ENCODE measurements at places on chromosomes 6 and 20. TPM values are rescaled to one million over a fixed set of nuclear protein-coding genes. Genes with fewer than 3 reads are reported as not detected.

The LRRC73 gene
- 0.14 TPM for polyA plus RNA-seq

The TREM1 gene
- 0.37 TPM for polyA plus RNA-seq

The BPIFA3 gene
- not detected for polyA plus RNA-seq

The C6orf89 gene
- polyA plus RNA-seq = 35.1 TPM

The LPA gene
- polyA plus RNA-seq = not detected

DNA sequence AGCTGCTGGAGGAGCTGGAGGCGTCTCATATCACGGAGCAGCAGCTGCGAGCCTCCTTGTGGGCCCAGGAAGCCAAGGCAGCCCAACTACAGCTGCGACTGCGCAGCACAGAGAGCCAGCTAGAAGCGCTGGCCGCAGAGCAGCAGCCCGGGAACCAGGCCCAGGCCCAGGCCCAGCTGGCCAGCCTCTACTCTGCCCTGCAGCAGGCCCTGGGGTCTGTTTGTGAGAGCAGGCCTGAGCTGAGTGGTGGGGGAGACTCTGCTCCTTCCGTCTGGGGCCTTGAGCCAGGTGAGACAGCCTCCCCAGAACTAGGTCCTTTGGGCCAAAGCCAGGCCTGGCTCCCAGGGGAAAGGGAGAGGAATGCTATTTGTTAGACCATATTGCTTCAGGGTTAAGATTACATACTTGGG lies 31.7 kb downstream of the C20orf173 start:
- DNase-seq = peak; percentile 91

GRCh38 chr6:70370496-70370895 lies 42.8 kb upstream of the FAM135A start:
- no peak for DNase-seq

DNA sequence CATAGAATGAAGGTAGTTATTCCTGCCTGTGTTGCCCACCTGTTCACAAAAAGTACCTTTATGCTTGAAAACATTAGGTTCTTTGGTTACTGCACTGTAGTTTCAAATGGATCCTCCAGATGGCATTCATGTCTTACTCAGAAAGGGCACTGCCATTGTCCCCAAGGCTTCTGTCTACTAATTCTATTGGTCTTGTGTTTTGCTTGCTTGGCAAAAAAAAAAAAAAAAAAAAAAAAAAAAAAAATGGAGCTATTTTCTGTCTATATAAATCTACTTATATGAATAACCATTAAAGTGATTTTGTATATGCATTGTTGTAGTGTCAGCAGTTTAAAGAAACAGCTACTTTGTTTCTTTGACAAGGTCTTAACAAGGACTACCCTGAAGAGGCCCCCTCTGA lies 12.7 kb upstream of the EFHC1 start:
- no peak for DNase-seq

DNA sequence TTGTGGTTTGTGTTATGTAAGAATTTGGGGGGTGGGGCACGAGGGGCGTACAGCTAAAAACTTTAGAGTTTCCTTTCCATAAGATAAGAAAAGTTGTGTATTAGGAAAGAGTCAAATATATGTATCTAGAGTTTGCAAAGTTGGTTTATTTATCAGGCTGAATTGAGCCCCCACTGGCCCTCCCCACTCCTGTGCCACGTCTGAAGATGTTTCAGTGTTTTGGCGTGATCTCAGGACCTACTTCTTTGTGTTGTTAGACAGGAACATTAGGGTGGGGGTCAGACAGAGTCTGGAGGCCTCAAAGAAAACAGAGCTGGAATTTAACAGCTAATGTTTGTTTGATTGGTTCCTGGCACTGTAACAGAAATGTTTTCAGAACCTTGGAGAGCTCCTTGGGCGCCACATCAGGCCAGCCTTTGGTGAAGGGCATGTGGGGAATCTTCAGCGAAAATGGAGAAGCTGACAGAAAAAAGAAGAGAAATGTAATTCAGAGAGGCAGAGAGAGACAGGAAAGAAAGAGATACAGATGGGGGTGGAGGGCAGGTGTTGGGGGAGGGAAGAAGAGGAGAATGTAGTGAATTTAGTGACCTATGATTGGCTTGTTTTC lies 674 bp downstream of the NRSN1 start:
- DNase-seq = peak; percentile 70

- no peak for DNase-seq
Observed at GRCh38 chr6:150720774-150721233, 121.1 kb downstream of the PLEKHG1 start.

DNA sequence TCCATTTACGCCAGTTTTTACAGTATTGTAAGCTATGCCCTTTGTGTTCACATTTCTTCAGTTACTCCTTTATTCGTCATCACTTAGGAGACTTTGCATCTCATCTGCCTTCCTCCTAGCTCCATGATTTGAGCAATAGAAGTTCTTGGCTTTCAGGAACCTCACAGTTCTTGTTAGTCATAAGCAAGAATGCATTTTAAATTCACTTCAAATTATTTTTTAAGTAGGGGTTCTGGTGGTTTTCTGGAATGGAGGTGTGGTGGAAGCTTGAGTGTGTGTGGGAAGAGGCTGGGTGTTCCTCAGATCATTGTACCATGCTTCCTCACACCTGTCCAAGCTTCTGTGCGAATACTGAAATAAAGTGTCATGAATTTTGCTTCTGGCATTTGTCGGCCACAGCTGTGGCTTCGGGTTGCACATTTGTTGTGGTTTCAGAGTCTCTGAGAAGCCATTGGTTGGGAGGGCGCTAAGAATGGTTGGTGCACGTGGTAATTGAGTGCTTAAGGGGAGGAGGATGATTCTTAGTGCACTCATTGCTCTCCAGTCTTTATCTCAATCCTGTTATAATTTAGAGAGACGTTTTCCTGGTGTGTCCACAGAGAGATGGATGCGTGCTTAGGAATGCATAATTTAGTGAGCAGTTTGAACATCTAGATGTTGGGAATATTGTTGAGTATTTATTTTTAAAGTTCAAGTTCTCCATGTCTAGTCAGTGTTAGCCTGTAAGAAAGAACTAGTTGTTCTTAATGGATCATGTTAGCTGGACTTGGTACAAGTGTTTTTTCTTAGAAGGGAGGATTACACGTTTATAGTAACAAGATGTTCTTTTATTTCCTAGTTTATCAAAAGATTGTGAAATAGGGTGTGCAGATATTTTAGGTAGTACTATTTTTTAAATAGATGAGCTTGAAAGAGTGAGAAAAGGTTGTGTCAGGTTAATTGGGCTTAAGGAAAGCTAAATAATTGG lies 31.9 kb downstream of the FOXO3 start:
- peak; percentile 76 for DNase-seq

GRCh38 chr20:7207186-7207798 lies 439.8 kb downstream of the BMP2 start:
- DNase-seq = no peak

GRCh38 chr20:11522366-11522741 lies 395.3 kb upstream of the BTBD3 start:
- DNase-seq = no peak

- DNase-seq = peak; percentile 84
Observed at GRCh38 chr6:146857180-146857979, 258.6 kb downstream of the ADGB start.

- peak; percentile 42 for DNase-seq
Observed at GRCh38 chr6:2245877-2246863, 765 bp upstream of the GMDS start.

DNA sequence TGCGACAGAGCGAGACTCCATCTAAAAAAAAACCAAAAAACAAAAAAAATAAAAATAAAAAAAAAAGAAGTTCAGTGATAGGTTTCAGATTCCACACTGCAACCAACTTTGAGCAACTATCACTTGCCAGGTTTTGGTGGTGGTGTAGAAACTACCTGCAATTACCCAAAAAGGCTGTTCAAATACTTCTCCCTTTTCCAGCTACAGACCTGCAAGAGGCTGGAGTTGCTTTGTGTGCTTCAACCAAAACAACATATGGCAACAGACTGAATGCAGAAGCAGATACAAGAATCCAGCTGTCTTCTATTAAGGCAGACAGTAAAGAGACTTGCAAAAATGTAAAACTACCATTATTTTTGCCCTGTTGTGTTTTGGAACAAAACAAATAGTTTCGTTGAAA lies 9.3 kb upstream of the BCAS1 start:
- DNase-seq = no peak

GRCh38 chr6:136788069-136788902 lies 4.0 kb downstream of the MAP3K5 start:
- DNase-seq = no peak

DNA sequence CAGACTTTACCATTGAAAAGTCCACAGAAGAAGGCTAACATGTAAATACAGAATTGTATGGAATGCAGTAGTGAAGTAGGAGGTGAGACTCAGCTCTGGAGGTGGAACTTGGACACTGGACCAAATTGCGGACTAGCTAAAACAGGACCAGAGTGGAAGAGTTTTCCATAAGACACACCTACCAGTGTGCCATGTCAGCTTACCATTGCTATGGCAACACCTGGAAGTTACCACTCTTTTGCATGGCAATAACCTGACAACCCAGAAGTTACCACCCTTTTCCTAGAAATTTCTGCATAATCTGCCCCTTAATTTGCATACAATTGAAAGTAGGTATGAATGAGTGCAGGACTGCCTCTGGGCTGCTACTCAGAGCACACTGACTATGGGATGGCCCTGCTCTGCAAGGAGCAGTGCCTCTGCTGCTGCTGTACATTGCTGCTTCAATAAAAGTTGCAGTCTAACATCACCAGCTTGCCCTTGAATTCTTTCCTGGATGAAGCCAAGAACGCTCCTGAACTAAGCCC lies 569.6 kb upstream of the FLRT3 start:
- no peak for DNase-seq

GRCh38 chr20:53622247-53623133 lies 28.9 kb upstream of the ZNF217 start:
- peak; percentile 66 for DNase-seq
